ENCODE measurements at places on chromosomes 6 and 20.

DNA sequence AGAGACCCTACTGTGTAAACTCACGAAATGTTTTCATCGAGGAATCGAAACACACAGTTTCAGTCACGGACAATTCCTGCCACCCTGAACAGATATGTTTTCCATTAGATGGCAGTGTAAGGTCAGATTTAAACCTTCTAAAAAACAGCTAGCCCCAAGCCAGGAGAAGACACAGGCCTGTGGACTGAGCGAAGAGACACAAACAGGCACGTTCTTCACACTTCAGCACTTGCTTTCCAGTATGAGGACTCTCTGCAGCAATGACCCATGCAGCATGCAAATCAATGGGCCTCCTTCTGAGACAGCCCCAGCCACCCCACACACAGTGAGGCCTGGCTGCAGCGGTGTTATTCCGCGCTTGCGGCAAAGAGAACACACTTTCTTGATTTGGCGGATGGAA lies 31.9 kb downstream of the HUS1B start:
- DNase-seq: no peak

- no peak for DNase-seq
Observed at GRCh38 chr20:19406381-19406780, 193.9 kb downstream of the SLC24A3 start.

DNA sequence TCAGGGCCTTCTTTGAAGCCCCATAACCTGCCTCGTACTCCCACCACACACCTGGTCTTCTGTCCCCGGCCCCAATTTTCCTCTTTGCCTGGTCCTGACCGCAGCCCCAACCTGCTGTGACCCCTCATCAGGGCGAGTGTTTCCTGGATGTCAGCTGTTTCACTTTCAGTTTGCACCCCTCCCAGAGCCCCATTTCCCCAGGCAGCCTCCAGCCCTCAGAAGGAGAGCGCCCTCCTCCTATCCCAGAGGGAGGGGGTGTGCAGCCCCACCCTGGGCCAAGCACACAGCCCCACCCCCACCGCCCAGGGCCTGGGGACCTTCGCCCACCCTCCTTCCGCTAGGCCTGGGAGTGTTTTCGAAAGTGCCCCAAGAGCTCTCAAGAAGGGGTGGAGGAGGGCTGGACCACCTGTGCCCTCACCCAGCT lies 1.5 kb downstream of the BAK1 start:
- DNase-seq: peak; percentile 56

- DNase-seq: no peak
Observed at GRCh38 chr6:43334466-43335095, 26.0 kb upstream of the CRIP3 start.

GRCh38 chr20:18657575-18657974 lies 69.7 kb downstream of the DTD1 start:
- DNase-seq: no peak

DNA sequence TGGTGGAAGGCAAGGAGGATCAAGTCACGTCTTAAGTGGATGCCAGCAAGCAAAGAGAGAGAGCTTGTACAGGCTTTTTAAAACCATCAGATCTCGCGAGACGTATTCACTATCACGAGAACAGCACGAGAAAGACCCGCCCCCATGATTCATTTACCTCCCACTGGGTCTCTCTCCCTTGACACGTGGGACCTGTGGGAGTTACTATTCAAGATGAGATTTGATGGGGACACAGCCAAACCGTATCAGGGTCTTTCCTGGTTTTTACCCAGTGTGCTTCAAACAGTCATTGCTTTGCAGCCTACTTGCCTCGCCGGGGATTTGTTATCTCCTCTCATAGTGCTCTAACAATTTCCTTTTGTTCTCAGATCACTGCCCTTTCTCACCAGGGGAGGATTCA lies 108.2 kb downstream of the UST start:
- DNase-seq: no peak

DNA sequence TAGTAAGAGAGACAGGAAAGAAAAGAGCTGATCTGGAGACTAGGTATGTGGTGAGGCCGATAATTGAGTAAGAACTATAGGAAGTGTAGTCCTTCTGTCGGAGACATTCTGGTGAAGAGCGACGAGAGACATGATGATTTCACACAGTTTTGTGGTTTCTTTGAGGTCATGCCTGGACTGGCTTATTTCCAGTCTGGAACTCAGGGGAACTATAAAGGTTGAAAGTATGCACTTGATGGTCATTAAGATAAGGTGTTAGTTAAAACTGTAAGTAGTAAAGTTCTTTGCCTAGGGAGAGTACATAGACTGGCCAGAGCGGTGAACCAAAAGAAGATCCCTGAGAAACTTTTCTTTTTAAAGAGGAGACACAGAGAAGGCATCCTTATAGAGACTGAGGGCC lies 68.8 kb downstream of the RFX6 start:
- DNase-seq: no peak

- DNase-seq: no peak
Observed at GRCh38 chr20:24935766-24936525, 13.1 kb upstream of the CST7 start.

Measured in activated CD4-positive, alpha-beta T cell treated with anti-CD3 and anti-CD28 coated beads, Interleukin-2, amount 50 U/mL, for 48 hours (primary cell).